ENCODE measurements at places on chromosomes 13 and 19.

GRCh38 chr19:48779636-48780035 lies 24.3 kb downstream of the FGF21 start:
- DNase-seq: no peak

GRCh38 chr13:52978989-52979388 lies 49.6 kb upstream of the OLFM4 start:
- no peak for DNase-seq

DNA sequence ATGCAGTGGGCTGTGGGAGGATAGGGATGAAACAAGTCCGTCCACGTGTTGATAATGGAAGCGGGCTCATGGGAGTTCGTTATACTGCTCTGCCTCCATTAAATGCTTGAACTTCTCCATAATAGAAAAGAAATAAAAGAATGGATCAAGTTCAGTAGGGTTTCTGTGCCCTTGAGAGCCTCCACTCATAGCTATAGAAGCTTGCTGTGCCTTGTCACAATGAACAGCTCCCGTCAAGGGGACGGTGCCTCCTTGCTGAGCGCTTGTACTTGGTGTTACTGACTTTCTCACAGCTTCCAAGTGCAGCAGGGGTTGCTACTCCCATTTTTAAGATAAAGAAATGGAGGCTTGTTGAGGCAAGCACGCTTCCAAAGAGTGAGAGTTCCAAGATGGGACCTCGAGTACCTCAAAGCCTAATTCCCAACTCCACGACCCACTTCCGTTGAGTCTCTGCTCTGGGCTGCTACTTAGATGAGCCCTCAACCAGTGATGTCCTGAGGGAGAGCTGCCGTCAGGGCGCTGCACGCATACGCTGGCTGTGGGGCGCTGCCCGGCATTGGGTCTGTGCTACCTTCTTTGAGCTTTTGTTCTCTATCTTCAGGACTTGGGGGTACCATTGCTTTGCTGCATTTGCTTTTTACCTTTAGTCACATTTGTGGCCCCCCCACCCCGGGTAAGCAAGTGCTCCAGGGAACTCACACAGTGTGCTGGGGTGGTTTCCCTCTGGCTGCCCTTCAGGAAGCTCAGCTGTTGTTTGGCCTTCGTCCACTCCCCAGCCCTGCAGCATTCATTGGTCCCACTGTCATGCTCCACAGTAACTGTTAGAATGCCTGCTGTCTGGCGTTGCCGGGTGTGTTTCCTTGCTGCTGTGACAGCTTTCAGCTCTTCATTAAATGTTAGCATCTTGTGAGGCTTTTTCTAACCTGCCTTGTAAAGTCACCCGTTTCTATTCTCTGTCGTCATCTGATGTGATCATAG lies 9.5 kb downstream of the SNRNP70 start:
- DNase-seq: no peak

- DNase-seq: no peak
Observed at GRCh38 chr13:103556681-103557080, 490.5 kb upstream of the SLC10A2 start.

DNA sequence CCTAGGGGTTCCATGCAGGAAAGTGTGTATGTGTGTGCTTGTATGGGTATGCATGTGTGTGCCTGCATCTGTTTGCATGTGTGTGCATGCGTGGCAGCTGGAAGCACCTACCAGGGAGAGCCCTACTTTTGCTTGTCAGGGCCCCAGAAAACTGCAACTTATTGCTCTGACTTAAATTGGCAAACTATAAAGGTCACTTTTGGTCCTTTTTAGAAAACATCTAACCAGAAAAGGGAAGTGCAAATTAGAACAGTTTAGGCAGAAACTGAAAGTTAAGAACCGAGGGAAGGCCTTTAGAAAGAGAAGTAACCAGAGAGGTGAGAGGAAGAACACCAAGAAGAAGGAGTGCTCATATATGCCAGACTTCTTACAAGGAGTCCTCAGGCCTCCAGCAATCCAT lies 32.5 kb downstream of the DLEU7 start:
- DNase-seq: no peak

GRCh38 chr13:100890645-100891044 lies 216.1 kb upstream of the TMTC4 start:
- no peak for DNase-seq

- no peak for DNase-seq
Observed at GRCh38 chr19:2201473-2202148, 34.5 kb downstream of the PLEKHJ1 start.

DNA sequence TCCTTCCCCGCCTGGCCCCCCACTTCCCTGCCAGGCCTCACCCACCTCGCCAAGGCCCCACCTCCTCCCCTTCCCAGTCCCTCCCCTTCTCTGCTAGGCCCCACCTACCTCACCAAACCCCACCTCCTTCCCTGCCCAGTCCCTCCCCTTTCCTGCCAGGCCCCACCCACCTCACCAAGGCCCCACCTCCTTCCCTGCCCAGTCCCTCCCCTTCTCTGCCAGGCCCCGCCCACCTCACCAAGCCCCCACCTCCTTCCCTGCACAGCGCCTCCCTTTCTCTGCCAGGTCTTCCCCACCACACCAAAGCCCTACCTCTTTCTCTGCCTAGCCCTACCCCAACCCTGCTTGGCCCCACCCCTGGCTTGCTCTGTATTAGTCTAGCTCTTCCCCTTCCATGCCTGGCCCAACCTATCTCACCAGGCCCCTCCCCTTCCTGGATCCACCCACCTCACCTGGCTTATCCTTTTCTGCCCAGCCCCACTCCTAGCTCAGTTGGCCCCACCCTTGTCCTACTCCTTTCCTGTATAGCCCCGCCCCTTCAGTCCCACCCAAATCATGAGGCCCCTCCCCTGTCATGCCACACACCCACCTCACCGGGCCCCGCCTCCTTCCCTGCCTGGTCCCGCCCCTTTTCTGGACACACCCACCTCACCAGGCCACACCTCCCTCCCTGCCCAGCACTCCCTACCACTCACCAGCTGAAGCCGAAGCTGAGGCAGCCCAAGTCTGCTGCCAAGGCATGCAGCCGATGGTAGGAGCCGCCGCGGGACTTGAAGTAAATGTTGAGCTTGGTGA lies 16.2 kb downstream of the CERS1 start:
- no peak for DNase-seq

DNA sequence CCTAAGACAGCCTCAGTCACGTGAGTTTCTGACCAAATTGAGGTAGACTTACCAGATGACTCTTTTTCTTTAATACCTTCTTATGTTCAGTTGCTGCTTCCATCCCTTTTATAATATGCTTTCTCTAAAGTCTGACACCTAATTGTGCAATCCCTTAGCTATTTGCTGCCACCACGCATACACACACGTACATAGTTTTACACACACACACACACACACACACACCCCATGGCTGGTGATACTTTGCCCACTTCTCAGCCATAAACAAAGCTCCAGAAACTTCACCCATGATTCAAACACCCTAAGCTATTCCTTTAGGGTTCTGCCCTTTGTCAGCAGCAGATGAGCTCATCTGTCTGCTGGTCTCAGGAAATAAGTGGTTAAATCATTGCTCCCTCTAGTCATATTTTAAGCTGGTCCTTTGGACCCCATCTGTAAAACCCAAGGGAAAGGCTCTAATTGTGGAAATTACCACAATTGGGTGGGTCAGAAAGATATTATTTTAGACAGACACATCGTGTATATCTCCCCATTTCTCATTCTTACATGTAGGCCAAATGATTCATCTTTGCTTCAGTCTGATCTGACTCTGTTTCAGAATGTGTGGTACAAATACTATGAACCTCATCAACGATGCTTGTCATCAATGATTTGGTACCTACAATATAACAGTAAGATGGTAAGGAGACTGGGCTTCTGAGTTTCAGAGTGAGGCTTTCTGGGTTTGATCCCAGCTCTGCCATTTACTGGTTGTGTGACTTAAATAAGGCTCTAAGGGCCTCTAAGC lies 69.2 kb downstream of the NALCN start:
- DNase-seq: no peak

DNA sequence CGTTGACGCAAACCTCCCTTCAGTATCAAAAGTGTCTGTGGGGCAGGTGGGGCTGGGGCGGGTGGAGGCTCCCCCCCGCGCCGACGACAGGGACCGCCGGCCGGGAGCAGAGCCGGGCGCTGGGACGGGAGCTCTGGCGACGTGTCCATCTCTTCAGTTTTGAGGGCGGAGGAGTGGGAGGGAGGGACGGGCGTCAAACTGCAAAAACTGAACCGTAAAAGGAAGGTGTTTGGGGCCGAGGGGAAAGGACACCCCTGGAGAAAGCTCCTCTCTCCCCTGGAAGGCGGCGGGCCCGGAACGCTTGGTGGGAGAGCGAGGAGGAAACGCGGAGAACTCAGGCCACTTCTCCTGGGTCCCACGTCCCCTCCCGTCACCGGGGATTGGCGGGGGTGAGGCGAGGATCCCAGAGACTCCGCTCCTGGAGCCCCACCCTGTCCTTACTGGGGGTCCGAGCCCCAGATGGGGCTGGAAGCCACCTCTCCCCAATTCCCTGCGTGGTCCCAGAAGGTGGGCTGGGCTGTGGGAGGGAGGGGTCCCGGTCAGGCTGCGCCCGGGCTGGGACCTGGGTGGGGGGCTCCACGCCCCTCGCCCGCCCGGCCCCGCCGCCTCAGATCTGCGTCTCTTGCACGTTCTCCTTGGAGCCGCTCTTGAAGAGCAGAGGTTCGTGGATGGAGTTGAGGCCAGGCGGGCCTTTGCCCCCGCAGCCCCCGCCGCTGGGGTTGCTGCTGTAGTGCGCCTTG lies 3.4 kb upstream of the ASPDH start:
- DNase-seq: no peak

GRCh38 chr13:31595563-31595962 lies 143.8 kb upstream of the RXFP2 start:
- DNase-seq: no peak

GRCh38 chr19:31436121-31436776 lies 87.0 kb upstream of the TSHZ3 start:
- DNase-seq: no peak

DNA sequence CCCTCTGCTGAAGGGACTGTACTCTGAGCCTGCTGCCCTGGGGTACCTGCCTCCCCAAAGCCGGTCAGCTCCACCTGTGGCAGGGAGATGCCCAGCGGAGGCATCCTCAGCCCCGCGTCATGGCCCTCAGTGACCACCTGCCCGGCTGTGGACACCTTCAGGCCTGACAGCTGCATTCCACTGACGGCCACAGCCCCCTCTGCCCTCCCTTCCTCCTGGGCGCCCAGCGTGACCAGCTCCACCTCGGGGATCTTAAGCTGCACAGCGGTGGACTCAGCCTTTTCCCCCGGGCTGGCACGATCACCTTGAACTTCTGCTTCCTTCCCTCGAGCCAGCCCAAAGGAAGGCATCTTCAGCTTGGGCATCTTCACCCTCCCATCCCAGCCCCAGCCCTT lies 4.8 kb upstream of the HIPK4 start:
- no peak for DNase-seq

- DNase-seq: no peak
Observed at GRCh38 chr19:16527971-16528521, 14.2 kb downstream of the CHERP start.

DNA sequence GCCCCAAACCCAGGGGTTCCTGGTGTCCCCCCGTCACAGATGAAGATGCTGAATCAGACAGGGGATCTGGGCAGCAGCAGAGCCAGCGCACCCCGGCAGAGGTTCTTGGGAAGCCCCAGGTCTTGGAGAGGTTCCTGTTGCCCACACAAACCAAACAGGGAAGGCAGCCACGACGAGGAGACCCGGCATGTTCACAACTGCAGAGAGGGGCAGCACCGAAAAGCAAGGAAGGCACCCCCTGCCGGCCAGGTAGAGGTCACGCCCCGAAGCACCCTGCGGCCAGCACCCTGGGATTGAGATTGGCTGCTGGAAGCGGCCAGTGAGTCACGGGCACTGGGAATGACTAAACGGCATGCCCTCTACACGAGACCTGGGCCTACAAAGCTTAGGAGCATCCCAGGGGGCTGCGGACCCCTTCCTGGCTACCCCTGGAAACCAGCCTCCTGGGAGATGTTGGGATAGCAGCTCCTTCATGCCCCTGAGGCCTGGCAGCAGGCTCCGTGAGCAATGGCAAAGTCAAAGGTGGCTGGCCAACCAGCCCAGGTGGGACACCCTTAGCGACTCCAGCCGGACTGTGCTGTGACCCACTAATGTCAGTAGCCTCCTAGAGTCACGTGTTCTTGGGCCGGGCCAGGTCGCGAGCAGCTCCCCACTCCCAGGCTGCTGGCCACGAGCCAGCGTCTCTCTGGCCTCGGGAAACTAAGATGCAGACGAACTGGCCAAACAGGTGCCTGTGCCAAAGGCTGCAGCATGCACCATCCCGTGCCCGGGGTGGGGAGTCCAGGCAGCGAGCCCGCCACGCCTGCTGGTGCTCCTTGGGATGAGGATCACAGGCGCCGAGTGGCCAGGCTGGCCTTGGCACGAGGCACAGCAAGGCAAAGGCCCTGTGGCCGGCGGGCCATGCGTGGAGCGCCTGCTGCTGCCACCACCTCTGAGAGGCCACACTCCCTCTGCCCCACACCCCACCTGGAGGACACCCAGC lies 43.2 kb downstream of the MLLT1 start:
- no peak for DNase-seq

GRCh38 chr19:15672580-15673175 lies at the start of gene CYP4F12:
Gene CYP4F12, plus strand, starts transcription at chr19:15673087. Its CDS starts 443 bp downstream, at chr19:15673530.
- DNase-seq: no peak

GRCh38 chr13:76777096-76777495 lies 109.1 kb downstream of the KCTD12 start:
- DNase-seq: no peak

DNA sequence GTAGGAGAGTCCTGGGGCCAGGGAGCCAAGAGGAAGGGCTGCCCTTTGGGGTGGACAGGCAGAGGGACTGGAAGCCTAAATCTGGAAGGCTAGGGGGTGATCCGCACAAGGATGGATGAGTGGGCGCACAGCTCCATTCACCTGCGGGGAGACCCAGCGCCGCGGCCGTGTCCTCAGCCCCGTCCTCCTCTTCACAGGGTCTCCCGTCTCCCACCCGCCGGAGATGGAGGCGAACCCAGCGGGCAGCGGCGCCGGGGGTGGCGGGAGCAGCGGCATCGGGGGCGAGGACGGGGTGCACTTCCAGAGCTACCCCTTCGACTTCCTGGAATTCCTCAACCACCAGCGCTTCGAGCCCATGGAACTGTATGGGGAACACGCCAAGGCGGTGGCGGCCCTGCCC lies 7.9 kb downstream of the ZNF865 start:
- DNase-seq: no peak

DNA sequence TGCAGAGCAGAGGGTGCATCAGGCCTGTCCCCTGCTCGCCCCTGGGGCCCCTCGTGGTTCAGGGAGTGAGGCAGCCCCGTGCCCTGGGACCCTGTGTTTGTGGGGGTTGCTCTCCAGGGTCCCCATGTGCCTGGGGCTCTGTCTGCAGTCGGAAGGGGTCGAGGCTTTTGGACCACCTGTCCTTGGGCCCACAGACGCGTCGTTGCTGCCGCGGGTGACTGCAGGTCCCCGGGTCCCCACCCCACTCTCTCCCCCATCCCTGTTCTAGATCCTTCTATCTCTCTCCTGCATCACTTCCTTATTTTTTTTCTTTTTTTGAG lies 1.9 kb downstream of the PCSK4 start:
- DNase-seq: no peak

DNA sequence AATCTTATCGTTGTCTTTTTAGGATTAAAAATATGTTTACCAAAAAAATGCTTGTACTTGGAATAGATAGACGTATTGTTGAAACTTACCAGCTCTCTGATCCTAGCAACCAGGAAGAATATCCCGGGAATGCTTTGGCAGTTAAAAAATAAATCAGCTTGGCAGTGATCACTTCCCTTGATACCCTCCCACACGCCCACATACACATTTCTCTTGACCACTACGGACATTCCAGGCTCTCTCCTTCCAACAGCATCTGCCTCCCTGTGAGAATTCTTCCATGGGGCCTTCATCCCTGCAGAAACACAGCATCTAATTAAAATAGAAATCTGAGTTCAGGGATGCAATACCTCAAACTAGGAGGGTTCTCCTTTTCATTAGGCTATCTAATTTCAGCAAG lies 57.9 kb downstream of the THSD1 start:
- no peak for DNase-seq

All from DMS 273 treated with DMSO at 0.1 percent for 48 hours (cell line).